ENCODE measurements at places on chromosomes 13 and 19.

GRCh38 chr19:47658431-47659348, 49.8 kb downstream of the BICRA start:
- DNase-seq, result no peak

- DNase-seq, result peak; percentile 27
These were observed 3.6 kb upstream of the CEACAM3 start for GRCh38 chr19:41792513-41793413.

GRCh38 chr13:51213173-51213728, 8.9 kb upstream of the FAM124A start:
- no peak for DNase-seq

GRCh38 chr13:83024232-83024631, 858.0 kb downstream of the SLITRK1 start:
- no peak for DNase-seq

- no peak for DNase-seq
These were observed 845.1 kb downstream of the DACH1 start for GRCh38 chr13:71021825-71022422.

DNA sequence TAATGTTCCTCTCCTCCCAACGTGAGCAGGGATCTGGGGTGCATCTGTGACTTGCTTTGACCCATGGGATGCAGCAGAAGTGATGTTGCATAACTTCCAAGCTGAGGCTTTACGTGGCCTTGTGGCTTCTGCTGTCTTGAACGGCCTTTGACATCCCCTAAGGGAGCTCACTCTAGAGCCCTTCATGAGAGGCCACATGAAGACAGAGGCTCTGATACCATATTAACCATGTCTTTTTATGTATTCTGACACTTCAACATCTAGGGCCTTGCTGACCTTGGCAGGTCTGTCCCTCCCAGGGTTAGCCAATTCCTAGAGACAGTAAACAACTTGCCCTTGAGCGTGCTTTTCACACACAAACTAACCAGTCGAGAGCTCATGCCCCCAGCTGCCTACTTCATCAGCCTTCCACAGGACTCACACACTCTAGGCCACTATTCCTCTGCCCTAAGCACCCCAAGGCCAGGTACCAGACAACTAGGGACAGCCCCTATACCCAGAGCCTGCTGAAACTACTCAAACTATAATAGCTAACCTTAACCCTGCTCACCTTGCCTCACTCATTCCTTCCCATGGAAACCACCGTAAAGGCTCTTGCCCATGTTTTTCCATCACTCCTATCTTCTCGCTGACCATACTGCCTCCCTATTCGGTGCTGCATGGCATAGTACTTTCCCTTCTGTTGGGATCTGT, 45.4 kb downstream of the CCDC70 start:
- no peak for DNase-seq

GRCh38 chr19:36225219-36225892, 10.4 kb downstream of the ZNF146 start:
- DNase-seq, result no peak

- DNase-seq, result peak; percentile 92
These were observed 10.1 kb downstream of the FUZ start for GRCh38 chr19:49802836-49803528.

DNA sequence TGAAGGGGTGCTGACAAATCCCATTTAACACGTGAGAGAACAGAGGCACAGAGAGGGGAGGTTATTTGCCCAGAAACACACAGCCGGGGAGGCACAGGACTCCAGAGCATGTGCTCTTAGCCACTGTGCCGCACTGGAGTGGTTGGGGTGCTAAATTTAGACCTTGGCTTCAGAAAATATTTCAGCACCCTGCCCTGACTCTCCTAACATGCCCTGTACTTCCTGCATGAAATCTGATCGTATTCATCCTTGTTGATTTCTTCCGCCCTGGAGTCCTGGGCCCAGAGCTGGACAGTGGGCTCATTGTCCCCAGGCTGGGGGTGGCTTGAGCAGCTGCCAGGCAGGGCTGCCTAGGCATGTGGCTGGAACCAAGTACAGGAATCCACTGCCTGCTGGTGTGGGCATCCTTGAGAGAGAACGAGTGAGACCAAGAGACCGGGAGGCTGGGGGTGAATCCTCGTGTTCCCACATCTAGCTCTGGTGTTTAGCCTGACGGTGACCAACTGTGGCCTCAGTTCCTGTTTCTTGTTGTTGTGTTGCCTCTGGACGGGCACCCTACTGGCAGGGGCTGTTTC, 5.3 kb downstream of the SLC27A1 start:
- no peak for DNase-seq

- DNase-seq, result no peak
These were observed 86.0 kb upstream of the MYCBP2 start for GRCh38 chr13:77412860-77413259.

GRCh38 chr13:112712451-112713207, 22.8 kb downstream of the ATP11A start:
- no peak for DNase-seq

GRCh38 chr13:94168783-94169453, 310.6 kb downstream of the DCT start:
- no peak for DNase-seq

- DNase-seq, result no peak
These were observed 19.9 kb downstream of the GADD45B start for GRCh38 chr19:2495651-2496316.

GRCh38 chr19:2015608-2015950, at the start of gene BTBD2:
Gene BTBD2 (minus strand): TSS chr19:2015714. CDS start chr19:2015703, 11 bp downstream.
- peak; percentile 25 for DNase-seq

DNA sequence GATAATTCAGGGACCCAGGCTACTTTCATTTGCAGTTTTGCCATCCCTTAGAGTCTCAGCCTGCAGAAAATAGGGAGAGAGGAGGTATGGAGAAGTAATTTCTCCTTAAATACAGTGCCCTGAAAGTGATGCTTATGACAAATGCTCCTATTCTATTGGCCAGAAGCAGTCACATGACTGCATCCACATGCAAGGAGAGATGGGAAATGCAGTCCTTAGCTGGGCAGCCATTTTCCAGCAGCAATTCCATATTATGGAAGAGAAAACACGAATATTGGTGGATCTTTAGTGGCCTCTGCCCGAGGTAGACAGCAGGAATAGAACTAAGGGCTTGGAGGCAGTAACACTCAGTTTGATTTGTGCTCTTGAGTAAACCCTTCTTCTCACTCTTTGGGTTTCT, 39.4 kb downstream of the VAV1 start:
- DNase-seq, result no peak

GRCh38 chr13:48949566-48950500, 25.9 kb upstream of the FNDC3A start:
- no peak for DNase-seq

DNA sequence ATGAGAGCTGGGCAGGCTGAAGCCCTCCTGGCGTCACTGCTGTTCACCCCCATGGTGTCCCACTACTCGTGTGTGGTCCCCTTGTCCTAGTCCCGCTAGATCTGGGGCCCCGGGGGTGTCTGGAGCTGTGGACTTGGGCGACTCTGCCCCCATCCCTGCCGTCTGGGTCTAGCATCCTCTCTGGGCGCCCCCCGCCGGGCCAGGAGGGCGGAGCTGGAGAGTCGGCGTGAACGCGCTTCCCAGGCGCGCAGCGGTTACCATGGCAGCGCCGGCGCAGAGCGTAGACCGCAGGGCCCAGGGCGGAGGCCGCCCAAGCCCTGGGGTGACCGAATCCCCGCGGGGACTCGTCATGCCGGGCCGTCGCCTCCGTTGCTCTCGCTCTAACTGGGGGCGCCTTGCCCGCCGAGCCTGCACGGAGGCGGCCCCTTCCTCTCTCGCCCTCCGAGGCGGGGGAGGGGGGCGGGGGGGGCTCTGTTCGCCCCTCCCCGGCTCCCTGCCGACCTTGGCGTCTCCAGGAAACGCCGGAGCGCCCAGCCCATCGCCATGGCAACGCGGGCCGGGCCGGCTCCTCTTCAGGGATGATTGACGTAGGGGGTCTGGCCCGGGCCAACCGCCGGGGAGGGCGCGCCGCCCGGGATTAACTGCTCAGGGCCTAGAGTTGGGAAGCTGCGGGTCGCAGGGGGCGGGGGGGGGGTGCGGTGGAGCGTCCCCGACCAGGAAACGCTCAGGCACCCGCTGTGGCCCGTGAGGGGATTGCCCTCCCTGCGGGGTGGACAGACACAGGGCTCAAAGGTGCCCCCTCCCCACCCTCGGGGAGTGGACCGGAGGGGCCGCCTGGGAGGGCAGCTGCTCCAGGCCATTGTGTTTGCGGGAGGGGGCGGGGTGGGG, 8.9 kb downstream of the ISYNA1 start:
- peak; percentile 89 for DNase-seq

DNA sequence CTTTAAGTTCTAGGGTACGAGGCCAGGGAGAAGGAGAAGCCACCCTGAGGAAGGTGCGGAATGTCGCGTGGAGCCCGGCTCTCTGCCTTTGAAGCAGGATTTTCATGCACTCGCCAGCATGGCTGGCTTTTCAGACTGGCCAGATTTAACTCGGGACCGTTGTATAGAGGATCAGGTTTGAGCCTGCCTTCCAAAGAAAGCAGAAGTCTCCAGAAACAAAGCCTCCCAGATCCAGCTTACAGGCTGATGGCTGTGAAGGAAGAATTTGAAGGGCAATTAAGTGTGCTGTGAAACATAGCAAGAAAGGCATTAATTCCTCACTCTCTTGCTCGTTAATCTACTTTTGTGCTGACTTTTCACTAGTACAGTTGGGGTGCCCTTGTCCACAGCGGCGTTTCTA, 140.2 kb downstream of the SOX1 start:
- DNase-seq, result no peak

DNA sequence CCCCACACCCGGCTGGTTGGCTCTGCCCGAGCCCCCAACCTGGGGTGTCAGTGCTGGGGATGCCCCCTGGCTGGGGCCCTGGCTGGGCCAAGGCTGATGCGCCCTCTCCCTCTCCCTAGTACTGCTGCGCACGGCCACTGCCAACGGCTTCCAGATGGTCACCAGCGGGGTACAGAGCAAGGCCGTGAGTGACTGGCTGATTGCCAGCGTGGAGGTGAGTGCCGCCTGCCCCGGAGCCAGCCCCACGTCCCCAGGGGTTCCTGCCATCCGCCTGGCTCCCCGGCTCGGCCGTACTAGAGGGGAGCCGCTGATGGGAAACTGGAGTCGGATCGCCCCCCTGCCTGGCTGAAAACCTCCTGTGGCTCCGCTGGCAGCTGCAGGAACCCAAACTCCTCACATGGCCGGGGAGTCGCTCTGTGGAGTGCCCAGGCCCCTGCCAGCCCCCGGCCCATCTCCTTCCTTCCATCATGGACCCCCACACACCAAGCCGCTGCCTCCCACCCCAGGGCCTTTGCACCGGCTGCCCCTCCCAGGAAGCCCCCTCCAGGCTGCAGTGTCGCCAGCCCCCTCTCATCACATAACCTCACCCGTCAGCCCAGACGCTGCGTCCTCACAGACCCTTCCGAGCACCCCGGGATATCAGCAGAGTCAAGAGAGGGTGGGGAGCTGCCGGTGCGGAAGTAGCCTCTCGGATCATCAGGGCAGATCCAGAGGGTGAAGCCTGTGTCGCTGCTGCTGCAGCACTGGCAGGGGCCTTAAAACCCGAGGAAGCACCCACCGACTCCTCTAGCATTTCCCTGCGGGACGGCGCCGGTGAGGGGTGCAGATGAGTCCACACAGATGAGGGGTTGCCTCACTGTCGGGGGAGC, 10.6 kb downstream of the NCLN start:
- DNase-seq, result no peak

- no peak for DNase-seq
These were observed 13.0 kb upstream of the SPC24 start for GRCh38 chr19:11168568-11168967.

Data from NCI-H510A (cell line).